ENCODE measurements at places on chromosomes 6 and 20.

- no peak for DNase-seq
Observed at GRCh38 chr6:7732228-7732627, 6.3 kb downstream of the BMP6 start.

DNA sequence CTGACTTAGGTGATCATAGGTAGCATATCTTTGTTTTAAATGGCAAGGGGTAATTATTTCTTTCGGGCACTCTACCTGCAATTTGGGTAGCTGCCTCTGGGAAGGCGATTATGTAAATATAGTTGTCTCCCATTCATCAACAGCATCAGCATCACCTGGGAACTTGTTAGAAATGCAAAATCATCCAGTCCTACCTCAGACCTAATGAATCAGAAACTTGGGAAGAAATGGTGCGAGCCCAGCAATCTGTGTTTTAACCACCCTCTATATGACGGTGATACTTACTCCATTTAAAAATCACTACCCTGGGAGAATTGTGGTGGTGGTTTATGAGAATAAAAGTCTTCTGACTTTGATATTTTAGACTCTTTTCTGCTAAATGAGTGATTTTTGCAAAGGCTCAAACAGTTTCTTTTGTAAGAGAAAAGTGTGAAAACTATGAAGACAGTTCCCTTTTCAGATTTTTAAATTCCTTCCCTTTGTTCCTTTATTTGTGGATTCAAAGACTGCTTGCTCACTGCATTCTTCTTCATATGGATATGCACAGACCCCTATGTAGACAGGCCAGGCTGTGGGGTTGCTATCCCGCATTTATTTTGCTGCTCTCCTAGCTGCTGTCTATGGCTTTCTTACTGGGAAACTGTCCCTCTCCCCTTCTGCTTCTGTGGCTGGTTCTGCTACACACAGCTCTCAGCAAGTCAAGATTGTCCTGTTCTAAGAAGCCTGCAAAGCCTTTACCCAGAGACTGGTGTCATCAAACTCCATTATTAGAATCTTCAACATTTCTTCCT lies 365.3 kb downstream of the RNF144B start:
- peak; percentile 54 for DNase-seq

DNA sequence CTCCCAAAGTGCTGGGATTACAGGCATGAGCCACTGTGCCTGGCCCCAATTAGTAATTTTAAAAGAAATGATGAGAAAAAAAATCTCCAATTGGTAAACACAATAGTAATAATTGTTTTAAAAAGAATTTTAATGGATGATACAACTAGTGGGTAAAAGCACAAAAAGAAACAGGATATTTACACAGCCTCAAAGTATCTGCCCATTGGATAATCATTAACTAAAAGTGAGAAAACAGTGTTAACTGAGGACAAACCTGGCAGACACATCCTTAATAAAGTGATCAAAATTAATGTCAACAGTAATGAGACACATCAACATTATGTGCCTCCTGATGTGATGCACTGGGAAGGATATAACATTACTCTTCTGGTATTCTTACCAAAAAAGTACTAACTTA lies 24.5 kb downstream of the DTNBP1 start:
- DNase-seq, result no peak

DNA sequence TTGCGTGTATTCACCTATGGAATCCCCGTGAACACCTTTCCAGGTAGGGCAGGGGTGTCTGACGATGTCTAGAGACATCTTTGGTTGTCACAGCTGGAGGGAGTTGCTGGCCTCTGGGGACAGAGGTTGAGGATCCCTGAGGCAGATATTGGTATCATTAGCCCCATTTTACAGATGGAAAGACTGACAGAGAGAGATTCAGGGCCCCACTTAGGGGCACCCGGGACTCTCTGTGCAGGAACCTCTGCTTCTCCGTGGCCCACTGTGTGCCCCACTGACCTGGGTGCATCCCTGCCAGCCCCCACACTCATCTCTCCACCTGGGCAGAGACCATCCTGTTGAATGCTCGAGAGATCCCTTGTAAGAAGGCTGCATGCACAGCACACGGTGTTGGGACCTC lies 111.2 kb downstream of the EDN3 start:
- no peak for DNase-seq

DNA sequence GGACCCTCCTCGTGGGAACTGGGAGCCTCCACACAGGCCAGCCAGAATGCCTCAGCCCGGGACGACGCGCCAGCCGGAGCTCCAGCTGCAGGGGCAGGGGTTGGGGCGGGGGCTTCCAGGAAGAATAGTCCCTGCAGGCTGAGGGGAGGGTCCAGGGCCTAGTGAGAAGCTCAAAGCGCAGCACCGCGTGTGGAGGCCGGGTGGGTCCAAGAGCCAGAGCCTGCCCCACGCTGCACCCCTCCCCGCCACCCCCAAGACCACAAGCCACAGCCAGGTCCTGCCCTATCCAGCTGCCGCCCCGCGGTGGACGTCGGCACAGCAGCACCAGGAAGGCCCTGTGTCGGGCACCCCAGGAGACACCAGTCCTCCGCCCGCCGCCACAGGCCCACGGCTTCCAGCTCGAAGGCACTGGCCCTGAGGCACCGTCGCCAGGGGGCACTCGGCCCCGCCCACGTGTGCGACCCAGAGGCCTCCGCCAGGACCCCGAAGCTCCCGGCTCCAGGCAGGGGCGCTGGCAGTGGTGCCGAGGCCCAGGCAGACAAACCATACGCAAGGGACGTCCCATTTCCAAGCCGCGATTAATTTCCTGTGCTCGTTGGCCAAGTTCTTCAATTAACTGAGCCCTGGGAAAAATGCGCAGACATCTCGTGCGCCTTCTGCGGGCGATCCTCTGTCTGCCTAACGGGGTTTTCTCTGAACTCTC lies 19.5 kb downstream of the KCNQ2 start:
- no peak for DNase-seq

DNA sequence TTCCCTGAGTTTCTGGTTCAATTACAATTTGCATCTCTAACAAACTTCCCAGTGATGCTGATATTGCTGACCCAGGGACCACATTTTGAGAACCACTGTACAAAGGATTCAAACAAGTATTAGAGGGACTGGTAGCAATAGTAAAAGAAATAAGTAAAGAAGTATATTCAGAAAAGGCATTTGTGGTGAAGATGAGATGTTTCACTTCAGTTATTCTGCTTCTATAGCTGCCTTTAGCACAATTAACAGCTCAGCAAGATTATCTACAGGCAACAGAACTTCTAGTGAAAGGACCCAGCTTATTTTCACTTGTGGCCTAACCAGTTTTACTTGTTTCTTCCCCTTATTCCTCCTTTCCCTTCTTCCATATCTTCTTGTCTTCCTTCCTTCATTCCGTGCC lies 149.4 kb downstream of the PHF3 start:
- DNase-seq, result no peak

- DNase-seq, result no peak
Observed at GRCh38 chr6:71368284-71368683, 79.7 kb downstream of the OGFRL1 start.

DNA sequence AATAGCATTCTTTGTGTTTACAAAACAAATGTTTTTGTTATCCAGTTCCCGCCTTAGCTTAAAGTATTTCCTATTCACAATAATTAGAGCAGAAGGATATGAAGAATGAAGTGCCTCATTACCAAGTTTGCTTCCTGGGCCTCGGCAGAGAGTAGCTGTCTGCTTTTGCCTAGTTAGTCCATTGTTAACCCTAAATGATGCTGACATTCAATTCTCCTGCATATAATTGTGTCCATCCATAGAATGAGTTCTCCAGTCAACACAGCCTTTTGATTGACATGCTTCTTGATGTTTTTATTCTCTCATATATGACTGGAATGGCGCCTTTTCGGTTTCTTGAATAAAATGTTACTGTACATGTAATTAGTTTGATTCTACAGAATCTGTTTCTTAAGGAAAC lies 100.9 kb downstream of the MYB start:
- DNase-seq, result no peak

DNA sequence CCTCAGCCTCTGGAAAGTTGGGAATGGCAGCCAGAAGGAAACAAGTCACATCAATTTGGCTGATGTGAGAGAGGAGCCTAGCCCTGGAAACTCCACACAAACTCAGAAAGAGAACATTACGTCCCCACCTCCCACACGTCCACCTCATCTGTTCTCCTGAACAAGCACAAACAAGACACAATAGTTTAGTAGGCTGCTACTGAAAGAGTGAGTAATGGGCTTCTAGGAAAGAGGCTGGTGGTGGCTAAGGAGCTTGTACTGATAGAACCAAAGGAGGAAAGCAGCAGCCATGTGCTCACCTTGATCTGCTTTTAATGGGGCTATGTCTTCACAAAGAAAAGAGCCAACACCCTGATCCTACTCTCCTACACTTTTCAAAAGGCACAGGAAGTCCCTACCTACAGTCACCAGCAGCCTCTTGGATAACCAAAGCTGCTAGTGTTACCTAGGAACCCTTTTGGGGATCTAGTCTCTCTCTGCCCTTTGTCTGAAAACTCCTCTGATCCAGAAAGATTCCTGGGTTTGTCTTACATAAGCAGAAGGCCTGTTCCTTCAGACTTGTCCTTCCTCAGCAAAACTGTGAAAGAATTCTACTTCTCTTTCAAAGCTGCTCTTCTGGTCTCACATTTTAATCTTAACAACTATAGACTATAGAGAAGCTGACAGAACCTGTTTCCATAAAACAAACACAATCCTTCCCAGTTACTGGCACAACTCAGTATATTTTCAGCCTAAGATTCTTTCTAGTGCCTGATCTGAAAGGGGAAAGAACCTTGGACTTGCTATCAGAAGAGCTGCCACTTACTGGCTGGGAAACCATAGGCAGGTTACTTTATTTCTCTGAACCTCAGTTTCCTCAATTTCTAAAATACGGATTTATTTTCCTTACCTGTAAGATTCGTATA lies 3.1 kb downstream of the PLAGL2 start:
- peak; percentile 49 for DNase-seq

GRCh38 chr6:126447367-126447766 lies 107.5 kb downstream of the CENPW start:
- no peak for DNase-seq

DNA sequence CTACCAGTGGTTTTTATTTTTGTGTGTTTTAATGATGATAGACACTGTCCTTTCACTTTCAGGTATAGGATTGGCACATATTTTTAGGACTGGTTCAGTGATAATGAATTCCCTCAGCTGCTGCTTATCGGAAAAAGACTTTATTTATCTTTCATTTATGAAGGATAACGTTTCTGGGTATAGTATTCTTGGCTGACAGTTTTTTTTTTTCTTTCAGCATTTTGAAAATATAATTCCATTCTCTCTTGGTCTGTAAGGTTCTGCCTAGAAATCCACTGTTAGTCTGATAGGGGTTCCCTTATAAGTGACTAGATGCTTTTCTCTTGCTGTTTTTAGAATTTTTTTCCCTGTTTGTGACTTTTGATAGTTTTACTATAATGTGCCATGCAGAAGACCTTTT lies 313.1 kb downstream of the TENT5A start:
- DNase-seq, result no peak

- peak; percentile 54 for DNase-seq
Observed at GRCh38 chr20:14712302-14712739, 374.9 kb upstream of the FLRT3 start.

GRCh38 chr20:60400567-60400966 lies 442.3 kb downstream of the CDH26 start:
- no peak for DNase-seq

- no peak for DNase-seq
Observed at GRCh38 chr20:7171911-7172310, 404.4 kb downstream of the BMP2 start.

GRCh38 chr20:45056473-45057173 lies 44.3 kb downstream of the KCNS1 start:
- DNase-seq, result no peak

GRCh38 chr6:53465732-53466131 lies 79.2 kb downstream of the GCLC start:
- DNase-seq, result no peak

DNA sequence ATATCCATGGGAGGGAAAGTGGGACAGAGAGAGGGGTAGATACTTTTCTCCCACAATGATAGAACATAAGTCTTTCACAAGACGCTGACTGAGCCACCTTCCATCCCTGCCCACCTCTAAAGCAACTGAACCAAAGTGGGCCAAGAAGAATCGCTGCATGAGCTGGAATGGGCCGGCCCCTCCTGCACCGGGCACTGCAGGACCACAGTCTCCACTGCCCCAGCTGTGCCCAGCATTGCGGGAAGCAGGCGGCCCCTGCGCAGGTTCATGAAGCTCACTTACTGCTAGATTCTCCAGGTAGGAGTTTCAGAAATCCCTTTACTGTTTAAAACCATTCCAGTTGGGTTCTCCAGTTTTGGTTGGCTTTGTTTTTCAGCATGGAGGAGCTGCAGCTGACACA lies 32.0 kb upstream of the CST7 start:
- no peak for DNase-seq

GRCh38 chr6:52216932-52217575 lies 27.2 kb downstream of the IL17F start:
- no peak for DNase-seq

DNA sequence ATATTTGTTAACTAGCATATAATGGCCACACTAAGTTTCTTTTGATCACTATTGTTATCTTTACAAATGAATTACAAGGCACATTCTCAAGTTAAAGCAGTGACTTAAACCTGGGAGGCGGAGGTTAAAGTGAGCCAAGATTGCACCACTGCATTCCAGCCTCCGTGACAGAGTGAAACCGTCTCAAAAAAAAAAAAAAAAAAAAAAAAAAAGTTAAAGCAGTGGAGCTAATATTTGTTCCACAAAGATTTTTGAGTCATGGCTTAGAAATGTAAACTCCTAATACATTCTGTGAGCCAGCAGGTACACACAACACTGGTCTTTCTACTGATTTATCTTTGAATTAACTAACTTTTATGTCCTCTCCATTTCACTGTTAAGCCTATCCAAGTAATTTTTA lies 221.7 kb upstream of the HTR1E start:
- DNase-seq, result no peak

GRCh38 chr6:140370976-140371870 lies 996.8 kb upstream of the CITED2 start:
- DNase-seq, result no peak

DNA sequence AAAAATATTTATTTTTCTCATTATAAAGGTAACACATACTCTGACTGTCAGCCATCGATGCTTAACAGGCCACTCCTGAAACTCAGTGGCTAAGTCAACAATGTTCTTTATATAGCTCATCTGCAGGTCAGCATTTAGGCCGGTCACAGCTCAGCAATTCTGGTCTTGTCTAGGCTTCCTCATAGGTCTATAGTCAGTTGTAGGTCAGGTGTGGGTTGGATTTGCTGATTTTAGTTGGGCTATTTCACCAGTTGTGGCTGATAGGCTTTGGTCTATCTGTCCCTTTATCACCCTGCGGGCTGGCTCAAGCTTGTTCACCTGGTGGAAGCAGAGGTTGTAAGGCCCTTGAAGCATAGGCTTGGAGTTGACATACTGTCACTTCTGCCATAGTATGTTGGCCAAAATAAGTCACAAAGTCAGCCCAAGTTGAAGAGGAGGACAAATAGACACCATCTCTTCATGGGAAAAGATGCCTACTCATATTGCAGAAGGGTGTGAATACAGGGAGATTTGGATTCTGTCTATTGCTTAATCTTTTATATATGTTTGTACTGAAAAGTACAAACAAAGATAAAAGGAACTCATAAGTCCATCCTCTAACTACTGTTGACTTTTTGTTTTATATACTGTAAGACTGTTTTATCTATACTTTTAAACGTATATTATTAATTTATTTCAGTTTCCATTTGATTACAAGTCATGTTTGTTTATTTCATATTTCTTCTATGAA lies 75.0 kb downstream of the BCKDHB start:
- DNase-seq, result no peak

- no peak for DNase-seq
Observed at GRCh38 chr6:158015188-158015506, 33.5 kb downstream of the SYNJ2 start.

GRCh38 chr6:150078788-150079187 lies 9.9 kb upstream of the ULBP3 start:
- peak; percentile 10 for DNase-seq

GRCh38 chr20:562232-562897 lies 18.8 kb upstream of the CSNK2A1 start:
- DNase-seq, result no peak

Data from NCI-H69 (cell line).